Urinary bladder (tissue), 4 donors: ENCODE measurements at places on chromosomes 5 and 9.

- no peak for DNase-seq
These were observed 20.1 kb upstream of the COL15A1 start for GRCh38 chr9:98923451-98924123.

GRCh38 chr9:72882117-72882775 lies 70.6 kb downstream of the ALDH1A1 start:
- DNase-seq = no peak

DNA sequence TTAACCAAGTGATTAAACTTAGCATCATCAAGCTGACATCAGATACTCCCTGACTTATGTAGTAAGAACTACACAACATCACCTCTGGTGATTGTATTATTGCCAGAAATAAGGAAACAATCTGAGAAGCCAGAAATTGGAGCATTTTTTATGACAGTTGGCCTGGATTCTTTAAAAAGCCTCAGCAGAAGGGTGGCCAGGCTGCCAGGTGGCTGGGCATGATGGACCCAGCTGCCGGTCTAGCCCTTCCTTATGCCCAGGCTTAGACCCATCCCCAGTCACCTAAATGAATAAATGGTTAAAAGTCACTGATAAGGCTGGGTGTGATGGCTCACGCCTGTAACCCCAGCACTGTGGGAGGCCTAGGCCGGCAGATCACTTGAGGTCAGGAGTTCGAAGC lies 12.8 kb downstream of the OR1K1 start:
- no peak for DNase-seq

DNA sequence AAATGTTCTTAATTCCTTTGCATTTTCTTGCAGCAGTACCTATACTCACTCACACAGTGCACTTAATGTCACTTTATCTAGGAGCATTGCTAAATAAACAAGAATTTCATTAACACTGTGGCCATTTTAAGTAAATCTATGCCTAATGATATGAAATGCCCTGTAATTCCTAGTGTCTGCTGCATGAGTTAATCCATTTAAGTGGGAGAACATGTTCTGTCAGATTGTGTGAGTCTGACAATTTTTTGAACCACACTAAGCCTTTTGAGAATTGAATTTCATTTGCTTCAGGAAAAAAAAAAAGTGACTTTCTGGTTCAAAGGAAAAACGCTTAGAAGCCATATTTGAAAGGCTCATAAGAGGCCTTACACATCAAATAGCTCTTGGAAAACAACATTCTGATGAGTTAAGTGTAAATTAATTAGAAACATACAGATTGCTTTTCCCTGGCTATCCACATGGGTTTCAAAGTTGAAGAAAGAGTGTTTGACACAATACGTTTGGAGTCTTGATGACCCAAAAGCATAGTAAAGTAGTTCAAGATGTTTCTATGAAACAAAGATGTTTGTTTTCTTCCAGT lies 446.7 kb upstream of the GRAMD2B start:
- DNase-seq = no peak

GRCh38 chr9:132485393-132485792 lies 75.4 kb downstream of the CFAP77 start:
- DNase-seq = no peak

DNA sequence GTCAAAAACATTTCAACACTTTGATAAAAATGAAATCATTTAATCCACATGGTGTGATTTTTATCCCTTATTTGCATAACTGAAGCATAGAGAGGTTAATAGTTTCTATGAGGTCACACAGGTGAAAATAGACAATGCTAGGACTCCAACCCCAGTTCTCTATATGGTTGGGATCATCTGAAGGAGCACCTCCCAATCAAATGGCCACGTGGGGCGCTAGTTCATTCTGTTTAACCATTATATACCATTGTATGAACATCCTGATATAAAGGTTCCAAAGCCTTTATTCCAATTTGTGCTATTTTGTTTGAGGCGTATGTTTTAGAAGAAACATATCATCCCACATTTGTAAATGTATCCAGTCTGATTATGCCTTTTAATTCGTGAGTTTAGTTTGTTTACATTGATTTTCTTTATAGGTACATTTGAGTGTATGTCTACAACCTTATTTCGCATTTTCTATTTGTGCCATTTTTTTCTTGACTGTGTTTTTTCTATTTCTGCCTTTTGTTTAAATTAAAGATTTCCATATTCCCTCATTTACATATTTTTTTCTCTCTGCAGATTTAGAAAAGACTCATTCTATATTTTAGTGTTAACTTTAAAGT lies 1092.0 kb downstream of the MAT2B start:
- DNase-seq = no peak

GRCh38 chr5:146770980-146771379 lies 107.6 kb downstream of the PPP2R2B start:
- no peak for DNase-seq
